ENCODE measurements at places on chromosomes 2 and 18.

DNA sequence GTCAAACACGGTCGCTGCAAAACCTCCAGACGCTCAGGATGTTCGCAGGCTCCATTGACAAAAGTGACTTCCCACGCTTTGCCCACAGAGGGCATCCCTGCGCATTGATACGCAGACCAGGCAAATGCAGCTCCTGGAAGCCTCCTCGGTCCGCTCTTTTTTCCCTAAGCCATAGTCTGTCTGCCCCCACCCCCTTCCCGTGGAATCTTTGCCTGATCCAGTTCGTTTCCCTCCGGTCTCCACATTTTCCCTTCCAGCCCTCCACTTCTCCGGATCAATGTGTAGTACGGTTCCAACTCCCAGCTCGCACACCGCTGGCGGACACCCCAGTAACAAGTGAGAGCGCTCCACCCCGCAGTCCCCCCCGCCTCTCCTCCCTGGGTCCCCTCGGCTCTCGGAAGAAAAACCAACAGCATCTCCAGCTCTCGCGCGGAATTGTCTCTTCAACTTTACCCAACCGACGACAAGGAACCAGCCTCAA is at the start of gene DCC:
Gene DCC (plus strand): TSS at position 307 of the 481 bp plus-strand sequence. CDS start 591 bp downstream, outside the sequence.
- no peak for DNase-seq

DNA sequence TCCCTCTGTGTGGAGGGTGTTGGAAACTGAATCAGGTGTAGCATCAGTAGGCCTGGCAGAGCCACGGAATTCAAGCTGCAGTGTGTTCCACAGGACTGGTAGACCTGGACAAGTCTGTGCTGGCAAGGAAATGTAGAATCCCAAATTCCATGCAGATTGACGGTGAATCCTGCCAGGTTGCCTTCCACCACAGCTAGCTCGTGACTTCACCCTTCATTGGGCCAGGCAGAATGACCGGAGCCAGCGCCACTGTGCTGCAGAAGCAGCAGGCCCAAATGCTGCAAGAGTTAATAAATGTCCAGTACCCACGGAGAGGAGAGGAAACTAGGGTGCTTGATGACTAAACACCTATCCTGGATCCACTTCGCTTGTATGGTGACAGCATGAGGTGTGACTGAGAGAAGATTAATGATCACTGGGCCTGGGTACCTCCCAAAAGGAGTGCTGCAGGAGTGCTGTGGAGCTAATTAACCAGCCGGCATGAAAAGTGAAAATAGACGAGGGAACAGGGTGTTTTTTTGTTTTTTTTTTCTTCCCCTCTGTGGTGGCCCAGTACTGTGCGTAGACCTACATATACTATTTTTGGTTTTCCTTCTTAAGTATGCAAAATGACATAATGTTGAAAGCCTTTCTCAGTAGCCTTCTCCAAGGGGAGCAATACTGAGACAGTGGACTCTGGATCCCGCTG is 122.2 kb downstream of the TANC1 start:
- DNase-seq, result no peak

DNA sequence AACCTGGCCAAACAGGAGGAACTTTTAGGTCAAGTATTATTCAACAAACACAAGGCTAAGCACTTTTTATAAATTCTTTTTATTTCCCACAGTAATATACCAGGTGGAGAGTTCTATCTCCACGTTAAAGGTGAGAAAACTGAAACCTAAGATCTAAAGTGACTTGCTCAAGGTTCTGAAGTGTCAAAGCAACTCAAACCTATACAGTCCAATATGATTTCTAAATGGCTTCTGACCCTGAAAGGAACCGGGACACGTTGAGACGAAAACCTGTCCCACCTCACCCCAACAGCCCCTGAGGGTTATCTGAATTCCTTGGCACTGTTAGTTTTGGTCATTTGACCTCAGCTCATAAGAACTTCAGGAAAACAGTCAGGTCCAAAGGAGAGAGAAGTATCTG is 814.5 kb upstream of the LRATD1 start:
- no peak for DNase-seq

DNA sequence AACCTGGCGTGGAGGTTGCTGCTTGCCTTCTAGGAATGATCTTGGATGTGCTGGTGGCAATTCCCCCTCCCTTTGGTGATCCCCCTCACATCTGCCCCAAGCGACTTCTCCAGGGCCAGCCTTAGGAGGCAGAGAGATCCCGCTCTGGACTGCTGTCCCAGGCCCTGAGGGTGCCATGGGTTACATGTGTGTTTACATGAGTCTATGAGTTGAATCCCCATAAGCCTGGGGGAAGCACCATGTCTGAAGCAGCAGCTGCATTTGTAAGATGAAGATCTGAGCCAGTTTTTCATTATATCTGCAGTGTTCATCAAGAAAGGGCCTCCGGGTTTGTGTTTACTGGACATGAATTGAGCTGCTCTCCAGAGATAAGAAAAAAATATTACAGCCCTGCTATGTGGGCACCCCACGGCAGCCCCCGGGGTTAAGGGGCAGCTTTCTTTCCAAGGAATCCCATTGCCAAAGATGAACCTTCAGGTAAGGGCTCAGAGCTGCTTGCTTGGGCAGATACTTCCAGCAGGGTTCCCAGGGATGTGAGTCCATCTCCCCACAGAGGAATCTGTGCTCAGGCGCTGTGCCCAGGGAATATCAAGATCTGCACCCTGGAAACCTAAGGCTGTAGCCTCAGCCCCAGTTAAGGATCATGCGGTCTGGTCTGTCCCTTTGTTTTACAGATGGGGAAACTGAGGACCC is 46.0 kb downstream of the MRPS5 start:
- no peak for DNase-seq

DNA sequence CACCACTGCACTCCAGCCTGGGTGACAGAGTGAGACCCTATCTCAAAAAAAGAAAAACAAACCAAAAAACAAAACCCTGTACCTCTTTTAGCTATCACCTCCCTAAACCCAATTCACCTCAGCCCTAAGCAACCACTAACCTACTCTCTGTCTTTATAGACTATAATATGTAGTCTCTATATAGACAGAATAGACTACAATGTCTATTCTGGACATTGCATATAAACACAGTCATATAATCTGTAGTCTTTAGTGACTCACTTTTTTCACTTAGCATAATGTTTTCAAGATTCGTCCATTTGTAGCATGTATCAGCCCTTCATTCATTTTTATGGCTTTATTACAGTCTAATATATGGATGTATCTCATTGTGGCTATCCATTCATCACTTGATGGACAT is 37.2 kb upstream of the MRPL33 start:
- DNase-seq, result no peak

GRCh38 chr18:22250591-22250996 is 81.2 kb downstream of the GATA6 start:
- DNase-seq, result no peak

DNA sequence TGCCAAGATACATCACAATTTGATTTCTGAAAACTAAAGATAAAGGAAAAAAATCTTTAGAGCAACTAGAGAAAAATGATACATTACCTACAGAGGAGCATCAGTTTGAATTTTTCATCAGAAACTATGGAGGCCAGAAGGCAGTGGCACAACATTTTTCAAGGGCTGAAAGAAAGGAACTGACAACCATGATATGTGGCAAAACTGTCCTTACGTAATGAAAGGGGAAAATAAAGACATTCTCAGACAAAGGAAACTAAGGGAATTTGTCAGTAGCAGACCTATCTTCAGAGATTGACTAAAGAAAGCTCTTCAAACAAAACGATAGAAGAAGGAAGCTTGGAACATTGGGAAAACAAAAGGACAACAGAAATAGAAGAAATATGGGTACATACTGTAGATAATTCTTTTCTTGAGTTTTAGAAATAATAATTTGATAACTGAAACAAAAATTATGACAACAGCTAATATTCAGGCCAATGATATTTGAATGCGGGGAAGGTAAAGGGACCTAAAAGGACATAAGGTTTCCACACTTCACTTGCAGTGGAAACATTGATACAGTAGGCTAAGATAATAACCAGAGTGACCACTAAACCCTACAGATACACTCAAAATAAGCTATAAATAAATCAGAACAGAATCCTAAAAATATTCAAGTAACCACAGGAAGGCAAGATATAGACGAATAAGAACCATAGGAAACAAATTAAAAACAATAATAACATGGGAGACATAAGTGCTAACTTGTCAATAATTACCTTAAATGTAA is 70.0 kb upstream of the NPAS2 start:
- DNase-seq, result no peak

- no peak for DNase-seq
Observed at GRCh38 chr2:165857876-165858275, 63.8 kb upstream of the GALNT3 start.

DNA sequence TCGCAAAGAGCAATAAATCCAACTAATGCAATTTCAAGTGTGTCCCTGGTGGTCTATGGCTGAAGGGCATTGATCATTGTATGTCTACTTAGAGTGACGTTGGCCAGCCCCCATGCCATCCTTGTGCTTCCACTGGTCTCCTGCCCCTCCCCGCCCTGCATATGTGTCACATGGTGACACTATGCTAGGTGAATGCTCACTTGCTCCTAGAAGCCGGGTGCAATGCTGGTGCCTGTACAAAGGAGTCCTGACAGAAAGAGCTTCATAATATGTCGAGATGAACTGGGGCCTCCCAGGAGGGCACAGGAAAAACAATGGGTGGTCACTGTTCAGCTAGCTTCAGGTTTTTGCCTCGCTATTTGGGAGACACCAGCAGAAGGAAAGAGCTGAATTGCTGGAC is 5.9 kb upstream of the TRABD2A start:
- DNase-seq, result no peak

- no peak for DNase-seq
Observed at GRCh38 chr18:78787751-78788150, 191.9 kb upstream of the SALL3 start.

GRCh38 chr2:177430411-177430810 is 37.8 kb downstream of the AGPS start:
- no peak for DNase-seq

DNA sequence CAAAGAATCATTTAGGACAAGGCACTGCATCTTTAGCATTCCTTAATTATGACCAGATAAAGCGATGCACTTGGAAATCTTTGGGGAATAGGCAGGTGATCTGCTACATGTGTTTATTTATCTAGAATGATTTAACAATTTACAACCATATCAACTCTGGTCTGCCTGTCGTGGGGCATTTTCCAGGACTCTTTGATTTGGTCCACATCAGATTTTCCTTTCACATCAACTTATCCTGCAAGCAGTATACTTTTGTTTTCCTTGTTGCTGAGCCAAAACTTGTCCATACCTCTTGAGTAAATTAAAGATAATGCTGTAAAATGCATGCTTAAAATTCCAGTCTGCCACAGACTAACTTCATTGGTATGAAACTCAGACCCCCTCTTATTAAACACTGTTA is 312.4 kb upstream of the TCF4 start:
- DNase-seq, result no peak

DNA sequence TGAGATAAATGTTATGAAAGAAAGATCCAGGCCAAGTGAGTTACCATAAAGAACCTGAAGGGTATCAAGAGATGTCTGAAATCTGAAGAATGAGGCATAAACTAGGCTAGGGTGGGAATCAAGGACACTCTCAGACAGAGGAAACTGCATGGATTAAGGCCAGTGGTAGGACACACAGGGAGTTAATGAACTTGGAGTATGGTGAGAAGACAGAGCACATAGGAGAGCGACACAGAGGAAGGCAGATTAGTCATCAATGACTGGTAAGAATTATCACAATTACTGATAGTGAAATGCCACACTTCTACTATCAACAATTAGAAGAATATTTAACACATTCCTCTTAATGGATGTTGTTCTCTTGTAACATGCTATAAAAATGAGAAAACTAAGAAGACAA is 76.9 kb downstream of the TTC21B start:
- no peak for DNase-seq

- no peak for DNase-seq
Observed at GRCh38 chr2:46878886-46879285, 36.7 kb downstream of the MCFD2 start.
